ENCODE measurements at places on chromosomes 5 and 9.

- no peak for DNase-seq
Observed at GRCh38 chr5:123450114-123450513, 26.9 kb upstream of the CEP120 start.

DNA sequence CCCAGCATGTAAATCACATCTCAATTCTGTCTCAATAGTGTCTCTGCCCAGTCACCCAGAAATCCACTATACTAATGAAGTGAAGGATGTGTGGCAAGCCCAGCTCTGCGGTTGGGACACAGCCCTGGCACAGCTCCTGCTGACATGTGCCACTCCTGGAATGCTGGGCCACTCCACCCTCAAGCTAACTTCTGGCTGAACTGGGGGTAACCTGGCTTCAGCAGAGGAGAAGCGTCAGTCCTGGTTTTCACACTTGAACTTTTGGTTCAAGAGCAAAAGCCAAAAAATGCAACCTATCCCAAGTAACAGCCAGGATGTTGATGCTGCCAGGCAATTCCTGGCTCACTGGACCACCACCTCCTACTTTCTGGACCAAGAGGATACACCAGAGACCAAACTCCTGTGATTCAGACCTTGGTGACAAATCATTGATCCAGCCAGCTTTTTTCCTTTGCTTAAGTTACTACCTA, 86.4 kb downstream of the ARRDC3 start:
- DNase-seq, result no peak

DNA sequence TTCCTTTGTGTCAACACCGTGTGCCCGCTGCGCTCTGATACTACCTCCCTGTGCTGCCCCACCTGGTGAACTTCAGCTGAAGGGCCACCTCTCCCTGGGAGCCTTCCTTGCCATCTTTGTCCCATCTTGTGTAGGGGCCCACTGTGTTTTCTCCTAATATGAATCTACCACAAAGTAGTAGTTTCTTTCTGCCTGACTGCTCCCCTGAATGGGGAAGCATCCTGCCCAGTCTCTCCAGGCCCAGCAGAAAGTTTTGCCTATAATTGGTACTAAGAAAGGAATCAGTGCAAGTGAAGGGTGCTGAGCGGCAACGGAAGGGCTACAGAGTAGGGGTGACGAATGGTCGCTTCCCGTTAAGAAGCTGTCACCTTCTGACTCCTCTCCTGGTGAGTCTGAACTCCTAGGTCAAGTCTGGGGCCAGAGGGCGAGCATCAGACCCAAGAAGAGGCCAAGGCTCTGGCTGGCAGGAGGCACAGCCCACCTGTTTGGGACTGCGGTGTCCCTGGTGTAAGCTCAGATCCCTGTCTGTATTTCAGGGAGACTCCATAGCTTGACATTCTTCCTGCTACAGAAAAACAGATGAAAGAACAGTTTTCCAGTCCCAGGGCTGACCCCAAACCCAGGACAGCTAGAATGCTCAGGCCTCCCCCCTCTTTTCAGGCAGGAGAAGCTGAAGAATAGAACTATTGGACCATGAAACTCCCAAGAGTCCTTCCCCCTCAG, 24.1 kb downstream of the WWC1 start:
- no peak for DNase-seq

GRCh38 chr5:82975396-82975795, 101.8 kb downstream of the TMEM167A start:
- DNase-seq, result no peak

GRCh38 chr9:92669527-92669889, 423 bp downstream of the IPPK start:
- no peak for DNase-seq

DNA sequence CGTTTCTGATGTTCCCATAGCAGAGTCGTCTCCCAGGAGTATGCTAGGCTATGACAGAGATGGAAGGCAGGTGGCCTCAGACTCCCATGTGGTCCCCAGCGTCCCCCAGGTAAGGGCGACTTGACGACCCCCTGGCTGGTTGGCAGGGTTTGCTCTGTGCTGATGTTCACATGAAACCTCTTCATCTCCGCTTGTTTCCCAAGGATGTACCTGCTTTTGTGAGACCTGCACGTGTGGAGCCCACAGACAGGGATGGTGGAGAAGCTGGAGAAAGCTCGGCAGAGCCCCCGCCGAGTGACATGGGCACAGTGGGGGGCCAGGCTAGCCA, 108.3 kb downstream of the WNK2 start:
- no peak for DNase-seq

GRCh38 chr9:78678877-78679276, 382.0 kb downstream of the PSAT1 start:
- no peak for DNase-seq

DNA sequence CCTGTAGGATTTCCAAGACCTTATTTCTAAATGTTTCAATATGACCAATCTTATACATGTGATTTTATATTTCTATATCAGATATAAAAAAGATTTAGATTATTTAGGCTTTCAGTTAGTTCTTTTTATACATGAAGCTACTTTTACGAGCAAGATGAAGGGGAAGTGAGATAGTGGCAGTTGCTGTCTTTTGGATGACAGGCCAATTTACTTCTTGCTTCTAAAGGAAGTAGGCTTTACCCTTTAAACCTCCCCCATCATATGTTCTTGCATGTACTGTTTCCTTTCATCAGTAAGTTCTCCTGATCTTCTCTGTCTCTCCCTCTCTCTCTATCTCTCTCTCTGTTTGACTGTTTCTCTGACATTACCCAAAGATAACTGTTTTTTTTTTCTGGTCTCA, 4.0 kb upstream of the TYRP1 start:
- DNase-seq, result no peak

- DNase-seq, result no peak
Observed at GRCh38 chr5:151274666-151275065, 21.7 kb downstream of the GM2A start.

GRCh38 chr9:131203431-131204218, 72.7 kb downstream of the FAM78A start:
- DNase-seq, result peak; percentile 33

DNA sequence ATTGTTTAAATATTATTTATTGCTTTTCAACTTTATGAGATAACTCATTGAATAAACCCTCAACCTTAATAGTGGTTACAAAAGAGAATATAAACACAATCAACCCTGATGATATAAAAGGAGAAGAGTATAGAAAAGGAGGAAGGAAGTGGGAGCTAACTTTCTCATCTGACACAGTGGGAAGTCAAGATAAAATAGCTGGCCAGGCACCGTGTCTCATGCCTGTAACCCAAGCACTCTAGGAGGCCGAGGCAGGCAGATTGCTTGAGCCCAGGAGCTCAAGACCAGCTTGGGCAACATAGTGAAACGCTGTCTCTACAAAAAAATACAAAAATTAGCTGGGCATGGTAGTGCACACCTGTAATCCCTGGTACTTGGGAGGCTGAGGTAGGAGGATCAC, 93.5 kb downstream of the PPP2R2B start:
- DNase-seq, result no peak

GRCh38 chr5:175381130-175381529, 62.9 kb downstream of the DRD1 start:
- DNase-seq, result no peak

DNA sequence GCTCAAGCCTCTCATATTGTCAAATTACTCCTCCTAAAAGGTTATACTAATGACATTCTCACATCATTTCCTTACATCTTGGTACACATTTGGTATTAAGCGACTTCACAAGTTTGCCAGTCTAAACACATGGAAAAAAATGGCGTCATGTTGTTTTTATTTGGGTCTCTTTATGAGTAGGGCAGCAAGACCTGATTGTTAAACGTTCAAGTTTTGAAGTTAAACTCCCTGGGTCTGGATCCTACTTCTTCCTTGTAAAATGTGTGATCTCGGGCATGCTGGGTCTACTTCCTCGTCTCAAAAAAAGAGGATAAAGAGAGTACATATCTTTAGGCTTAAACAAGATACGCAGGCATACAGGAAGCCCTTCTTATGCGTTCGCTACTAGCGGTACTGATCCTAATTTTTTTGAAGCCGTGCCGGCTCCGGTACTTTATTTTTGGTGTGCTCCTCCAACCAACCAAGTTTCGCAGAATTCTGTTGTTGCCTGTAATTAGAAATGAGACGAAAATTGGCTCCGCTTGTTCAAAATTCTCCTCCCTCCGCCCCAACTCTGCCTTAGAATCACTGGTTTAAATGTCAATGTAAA, 596 bp upstream of the CDC37L1 start:
- no peak for DNase-seq

- peak; percentile 36 for DNase-seq
Observed at GRCh38 chr5:141883184-141883891, 5.1 kb upstream of the PCDH1 start.

- no peak for DNase-seq
Observed at GRCh38 chr5:140253985-140254384, 48.9 kb downstream of the PFDN1 start.

DNA sequence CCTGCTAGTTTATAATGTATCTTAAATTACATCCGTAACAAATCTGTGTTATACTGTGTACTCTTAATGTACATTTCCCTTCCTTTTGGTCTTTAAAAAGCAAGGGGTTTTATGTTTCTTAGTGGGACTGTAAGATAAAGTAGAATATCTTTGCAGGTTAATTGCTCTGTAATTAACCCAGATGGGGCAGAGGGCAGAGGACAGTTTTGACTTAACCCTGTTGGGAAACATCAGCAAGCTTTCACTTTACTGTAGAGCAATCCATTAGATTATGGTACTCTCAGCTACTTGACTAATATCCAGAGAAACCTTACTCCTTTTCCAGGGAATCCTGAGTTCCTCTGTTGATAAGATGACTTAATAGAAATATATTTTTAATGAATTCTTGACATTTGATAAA, 74.3 kb downstream of the TLE4 start:
- no peak for DNase-seq

DNA sequence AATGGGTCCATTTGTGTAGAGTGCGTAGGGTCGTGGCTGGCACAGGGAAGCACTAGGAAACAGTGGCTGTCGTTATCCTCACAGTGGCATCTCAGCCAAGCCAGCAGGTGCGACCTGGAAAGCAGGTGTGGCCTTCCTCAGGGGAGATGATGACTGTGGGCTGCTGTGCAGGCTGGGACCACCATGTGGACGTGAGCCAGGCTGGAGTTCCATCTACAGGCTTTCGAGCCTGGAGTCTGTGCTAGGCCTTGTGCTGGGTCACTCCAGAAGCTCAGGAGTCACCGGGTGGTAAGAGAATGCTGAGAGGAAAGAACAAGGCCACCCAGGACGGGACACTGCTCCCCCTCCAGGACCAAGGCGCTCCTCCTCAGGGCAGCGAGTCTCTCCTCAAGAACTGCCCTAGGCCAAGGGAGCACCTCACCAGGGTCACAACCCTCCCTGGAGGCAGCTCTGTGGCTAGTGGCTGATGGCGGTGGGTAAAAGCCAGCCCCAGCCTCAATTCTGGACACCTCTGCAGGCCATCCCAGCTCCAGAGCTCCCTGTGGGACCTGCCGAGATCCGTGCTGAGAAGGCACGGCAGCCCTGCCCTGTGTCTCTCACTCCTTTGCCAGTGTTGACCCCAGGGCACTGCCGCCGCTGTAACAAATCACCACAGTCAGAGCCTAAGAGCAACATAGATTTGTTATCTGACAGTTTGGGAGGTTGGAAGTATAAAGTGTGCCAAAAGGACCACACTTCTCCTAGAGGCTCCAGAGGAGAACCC, 36.0 kb downstream of the WHRN start:
- no peak for DNase-seq

GRCh38 chr9:131096269-131097125, at the start of gene AIF1L:
AIF1L (plus strand) TSS chr9:131096531; CDS start chr9:131096630, 99 bp downstream.
- peak; percentile 54 for DNase-seq

- no peak for DNase-seq
Observed at GRCh38 chr9:18928711-18929110, 104.3 kb downstream of the SAXO1 start.

DNA sequence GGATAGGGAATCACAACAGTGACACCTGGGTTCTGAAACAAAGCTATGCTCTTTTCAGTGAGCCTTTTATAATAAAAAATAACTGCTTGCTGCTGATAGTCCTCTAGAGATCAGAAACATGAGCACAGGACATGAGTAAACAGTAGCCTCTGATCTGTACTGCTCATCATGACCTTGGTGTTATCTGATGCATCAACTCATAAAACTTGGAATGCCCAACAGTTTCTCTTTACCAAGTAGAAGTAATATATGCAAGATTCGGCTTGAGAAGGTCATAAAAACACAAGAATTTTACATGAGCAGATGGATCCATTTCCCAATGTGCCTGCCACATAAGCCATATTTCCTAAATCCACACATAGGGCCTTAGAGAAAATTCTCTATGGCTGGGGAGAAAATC, 318.3 kb upstream of the GRAMD2B start:
- DNase-seq, result no peak

DNA sequence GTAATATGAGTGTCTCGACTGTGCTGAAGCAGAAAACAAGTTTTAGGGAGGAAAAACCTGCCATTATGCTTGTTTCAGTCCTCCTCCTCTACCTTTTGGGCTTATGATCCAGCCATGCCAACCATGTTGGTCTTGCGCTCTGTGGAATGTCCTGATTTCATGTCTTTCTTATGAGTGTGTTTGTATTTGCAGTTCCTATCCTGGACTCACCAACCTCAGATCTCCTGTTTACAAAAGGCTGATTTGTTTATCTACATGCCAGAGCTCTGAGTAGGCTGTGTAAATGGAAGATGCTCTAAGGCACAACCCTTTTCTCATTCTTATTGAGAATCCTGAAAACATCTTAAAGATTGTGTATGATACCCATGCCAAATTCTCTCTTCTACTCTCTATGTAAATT, 138.6 kb downstream of the ARHGEF28 start:
- no peak for DNase-seq

- DNase-seq, result no peak
Observed at GRCh38 chr9:36146651-36147050, 10.1 kb downstream of the GLIPR2 start.

- DNase-seq, result no peak
Observed at GRCh38 chr9:16475996-16476395, 394.5 kb downstream of the BNC2 start.

GRCh38 chr5:4258170-4258569, 662.5 kb downstream of the IRX1 start:
- DNase-seq, result no peak

DNA sequence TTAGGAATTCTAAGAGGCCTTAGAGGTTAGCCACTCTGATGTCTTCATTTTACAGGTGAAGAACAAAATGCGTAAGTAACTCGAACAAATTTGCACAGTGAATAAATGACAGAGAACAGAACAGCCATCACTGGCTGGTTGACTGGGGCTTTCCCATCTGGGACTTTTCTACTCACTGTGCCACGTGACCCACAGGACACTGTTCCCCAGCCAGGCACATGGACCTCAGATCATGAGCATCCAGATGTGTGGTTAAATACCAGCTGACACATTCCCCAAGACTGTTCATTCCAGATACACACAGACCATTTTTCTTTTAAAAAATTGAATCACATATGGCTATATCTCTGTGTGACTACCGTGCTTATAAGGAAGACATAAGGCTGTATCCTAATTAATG, 25.8 kb upstream of the MED10 start:
- no peak for DNase-seq

GRCh38 chr5:157611571-157612476, 36.2 kb upstream of the ADAM19 start:
- DNase-seq, result peak; percentile 90

- no peak for DNase-seq
Observed at GRCh38 chr9:89749500-89750116, 144.8 kb downstream of the GADD45G start.

All from NCI-H524 (cell line).